Mucosa of descending colon (tissue), 3 donors: ENCODE measurements at places on chromosomes 2 and 18.

DNA sequence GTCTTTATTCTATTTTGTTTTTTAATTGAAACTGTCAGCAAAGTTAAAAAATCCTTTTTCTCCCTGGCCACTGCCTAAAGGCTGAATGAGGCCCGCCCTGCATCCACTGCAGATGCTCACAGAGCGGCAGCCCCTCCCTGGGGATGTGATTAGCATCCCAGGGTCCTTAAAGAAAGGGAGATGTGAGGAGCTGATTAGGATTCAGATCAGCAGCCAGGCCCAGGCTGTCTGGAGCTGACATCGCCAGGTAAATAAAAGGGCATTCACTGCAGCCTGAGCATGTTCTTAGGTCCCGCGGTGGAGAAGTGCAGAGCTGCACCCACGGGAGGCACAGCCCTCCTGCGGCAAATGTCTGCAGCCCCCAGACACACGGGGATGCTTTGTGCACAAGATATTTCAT lies 83.8 kb downstream of the LONRF2 start:
- no peak for DNase-seq

DNA sequence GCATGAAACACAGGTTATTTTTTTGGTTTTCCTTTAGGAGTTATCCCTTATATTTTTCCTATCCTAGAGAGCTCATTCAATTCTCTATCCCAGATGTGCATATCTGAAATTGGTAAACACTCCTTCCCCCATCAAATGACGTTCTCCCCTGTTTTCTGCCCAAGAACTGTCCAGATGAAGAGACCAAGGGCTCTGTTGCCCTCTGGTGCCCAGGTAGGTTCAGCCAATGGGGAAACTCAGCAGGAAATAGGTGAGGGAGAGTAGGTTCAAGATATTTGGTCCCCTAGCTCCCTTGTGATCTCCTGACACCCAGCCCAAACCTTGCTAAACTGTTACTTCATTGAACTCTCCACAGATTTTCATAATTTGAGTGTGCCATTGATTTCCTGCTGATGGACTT lies 14.1 kb upstream of the INO80C start:
- DNase-seq = no peak

DNA sequence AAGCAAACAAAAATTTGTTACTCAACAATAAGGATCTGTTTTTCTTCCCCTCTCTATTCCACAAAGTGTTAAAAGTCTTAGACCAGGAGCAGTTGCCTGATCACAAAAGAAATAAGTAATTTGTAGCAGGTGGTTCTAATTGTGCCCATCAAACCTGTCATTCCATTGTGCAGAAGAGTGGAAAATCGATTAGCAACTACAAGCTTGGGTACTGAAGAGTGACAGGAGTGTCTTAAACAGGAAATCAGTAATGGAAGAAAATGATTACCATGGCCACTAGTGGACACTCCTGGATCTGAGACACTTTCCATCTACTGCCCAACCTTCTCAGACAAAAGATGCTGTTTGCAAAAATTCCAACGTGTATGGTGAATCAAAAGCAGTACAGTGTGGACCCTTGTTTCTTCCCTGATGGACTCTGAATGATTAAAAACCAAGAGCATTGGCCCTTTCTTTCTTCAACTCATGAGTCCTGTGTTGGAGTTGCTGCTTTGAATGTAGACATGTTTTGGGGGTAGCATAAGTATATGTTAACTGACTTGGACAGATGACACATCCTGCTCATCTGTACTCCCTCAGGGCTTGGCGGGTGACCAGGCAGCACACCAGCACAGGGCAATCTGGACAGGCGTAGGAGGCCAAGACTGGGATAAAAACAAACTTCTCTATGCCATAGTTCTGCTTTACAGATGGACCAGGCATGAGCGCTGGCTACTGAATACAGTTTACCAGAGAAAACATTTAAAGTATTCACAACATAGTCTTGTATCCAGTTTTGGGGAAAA lies 51.9 kb downstream of the PLA2R1 start:
- DNase-seq = no peak

DNA sequence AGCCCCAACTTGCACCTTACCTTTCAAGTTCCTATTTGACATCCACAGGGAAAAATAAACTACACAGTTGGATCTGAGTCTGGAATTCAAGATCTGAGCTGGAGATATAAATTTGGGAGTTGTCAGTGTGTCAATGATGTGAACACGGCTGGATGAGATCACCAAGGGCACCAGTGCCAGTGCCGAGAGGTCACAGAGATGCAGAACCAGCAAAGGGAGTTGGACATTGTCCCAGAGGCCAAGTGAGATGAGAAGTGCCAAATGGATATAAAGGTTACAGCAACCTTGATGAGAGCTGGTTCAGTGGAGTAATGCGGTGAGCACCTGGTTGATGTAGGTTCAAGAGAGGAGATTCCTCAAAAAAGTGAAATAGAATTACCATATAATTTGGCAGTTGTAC lies 24.8 kb downstream of the LRRFIP1 start:
- DNase-seq = no peak

DNA sequence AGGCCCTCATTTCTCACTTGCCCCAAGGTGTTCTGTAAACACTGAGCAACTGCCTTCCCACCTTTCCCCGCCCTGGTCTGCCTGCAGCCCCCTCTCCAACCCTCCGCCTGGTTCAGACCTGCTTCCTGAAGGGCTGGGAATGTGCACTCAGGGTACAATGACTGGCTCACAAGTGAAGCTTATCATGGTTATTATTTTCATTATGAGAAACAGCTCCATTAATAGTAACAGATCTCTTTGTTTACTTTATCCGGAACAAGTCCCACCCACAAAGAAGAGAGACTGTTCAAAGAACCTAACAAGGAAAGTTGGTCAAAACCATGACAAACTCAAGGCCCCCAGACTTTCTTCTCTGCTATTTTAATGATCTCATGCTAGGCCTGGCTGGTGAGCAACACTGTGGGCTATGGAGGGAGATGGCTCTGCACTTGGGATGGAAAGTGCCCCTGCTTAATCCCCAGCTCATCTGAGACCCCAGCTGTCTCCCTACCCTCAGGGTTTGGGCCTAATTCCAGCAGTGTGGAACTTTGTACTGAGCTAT lies 36.7 kb downstream of the ARHGAP25 start:
- DNase-seq = no peak

DNA sequence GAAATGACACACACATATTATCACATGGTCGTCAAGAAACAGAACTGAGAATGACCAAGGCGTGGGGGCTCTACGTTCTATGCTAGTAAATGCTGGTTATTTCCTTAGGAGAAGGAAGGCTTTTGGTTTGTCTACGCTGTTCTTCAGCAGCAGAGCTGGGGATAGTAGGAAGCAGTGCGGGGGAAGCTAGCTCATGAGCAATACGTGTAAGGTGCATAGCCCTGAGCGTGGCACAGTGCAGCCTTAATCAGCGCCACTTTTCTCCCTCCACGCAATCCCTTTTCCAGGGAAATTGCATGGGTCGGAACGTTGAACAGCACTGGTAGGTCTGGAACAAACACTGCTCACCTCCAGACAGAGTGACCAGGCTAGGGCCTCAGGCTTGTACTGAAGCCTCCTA lies 199.6 kb upstream of the FBXO11 start:
- DNase-seq = no peak
